Small intestine (tissue), 16 donors: ENCODE measurements at places on chromosomes 5 and 9. TPM values are rescaled to one million over a fixed set of nuclear protein-coding genes. Genes with fewer than 3 reads are reported as not detected.
A peak's percentile ranks its signal among the peaks of the same experiment; 100 is the strongest.

DNA sequence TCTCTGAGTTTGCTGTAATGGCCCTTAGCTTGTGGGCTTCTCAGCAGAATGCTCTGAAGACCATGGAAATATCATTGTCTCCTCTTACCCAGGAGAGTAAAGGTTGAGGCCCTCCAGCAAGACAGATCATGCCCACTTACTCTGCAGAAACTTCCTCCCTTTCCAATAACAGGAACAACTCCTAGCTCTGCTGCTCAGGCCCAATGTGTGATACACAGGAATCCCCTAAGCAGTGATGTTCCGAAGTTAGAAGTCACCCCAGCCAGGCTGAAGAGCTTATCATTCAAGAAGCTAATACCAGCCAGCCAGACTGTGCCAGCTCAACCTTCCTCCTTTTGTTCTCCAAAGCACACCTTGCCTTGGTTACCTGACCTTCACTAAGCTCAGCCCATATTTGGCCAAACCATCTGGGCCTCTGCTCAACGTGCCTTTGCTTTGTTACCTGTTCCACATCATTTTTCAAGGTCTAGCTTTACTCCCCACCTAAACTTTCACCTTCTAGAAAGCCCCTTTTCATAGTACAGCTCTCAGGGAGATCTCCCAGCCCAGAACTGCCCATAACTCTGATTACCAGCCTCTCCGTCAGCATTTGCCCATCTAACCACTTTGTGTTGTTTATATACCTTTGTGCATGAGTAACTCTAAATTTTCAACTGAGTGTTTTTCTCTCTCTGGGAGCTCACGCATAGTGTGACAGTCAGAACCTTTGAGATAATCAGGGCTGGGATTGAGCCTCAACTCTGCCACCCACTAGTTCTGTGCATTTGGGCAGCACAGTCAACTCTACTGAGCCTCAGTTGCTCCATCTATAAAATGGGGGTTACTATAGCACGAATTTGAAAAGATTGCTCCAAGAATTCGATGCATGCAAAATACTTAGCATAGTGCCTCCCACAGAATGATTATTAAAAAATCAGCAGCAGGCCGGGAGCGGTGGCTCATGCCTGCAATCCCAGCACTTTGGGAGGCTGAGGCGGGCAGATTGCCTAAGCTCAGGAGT, 107.6 kb upstream of the CPEB4 start:
- H3K27me3 ChIP-seq: no peaks in the 10 kb centered on the region
- no peak for DNase-seq
- no peak overlapping the region for H3K4me3 ChIP-seq
- peaks cover 4% of the 10 kb centered on the region for H3K4me1 ChIP-seq

- peak; percentile 49 for DNase-seq
- H3K27ac ChIP-seq: peak within 1 kb of the TSS; percentile 74
- peak within 1 kb of the TSS; percentile 49 for H3K4me3 ChIP-seq
- H3K27me3 ChIP-seq: peaks cover 5% of the 10 kb centered on the region
- H3K36me3 ChIP-seq: no peaks in the 10 kb centered on the region
Measured at GRCh38 chr5:34656001-34656699, at the start of gene RAI14. RAI14 (plus strand) TSS chr5:34656328; CDS start chr5:34686920, 30,592 bp downstream.

DAB2IP gene
- 36.5 TPM for polyA plus RNA-seq

GRCh38 chr9:16143947-16144890, 591.4 kb downstream of the CCDC171 start:
- no peaks in the 10 kb centered on the region for H3K4me1 ChIP-seq
- DNase-seq: no peak
- no peaks in the 10 kb centered on the region for H3K36me3 ChIP-seq

ENTREP1 gene
- 1.2 TPM for polyA plus RNA-seq
